Head of caudate nucleus (tissue), 42 donors: ENCODE measurements at places on chromosomes 7 and 10.

- peak; percentile 80 for DNase-seq
These were observed 66.7 kb downstream of the RNF216 start for GRCh38 chr7:5714657-5715337.

GRCh38 chr10:7622969-7623368, 43.8 kb downstream of the ITIH5 start:
- no peak for DNase-seq

DNA sequence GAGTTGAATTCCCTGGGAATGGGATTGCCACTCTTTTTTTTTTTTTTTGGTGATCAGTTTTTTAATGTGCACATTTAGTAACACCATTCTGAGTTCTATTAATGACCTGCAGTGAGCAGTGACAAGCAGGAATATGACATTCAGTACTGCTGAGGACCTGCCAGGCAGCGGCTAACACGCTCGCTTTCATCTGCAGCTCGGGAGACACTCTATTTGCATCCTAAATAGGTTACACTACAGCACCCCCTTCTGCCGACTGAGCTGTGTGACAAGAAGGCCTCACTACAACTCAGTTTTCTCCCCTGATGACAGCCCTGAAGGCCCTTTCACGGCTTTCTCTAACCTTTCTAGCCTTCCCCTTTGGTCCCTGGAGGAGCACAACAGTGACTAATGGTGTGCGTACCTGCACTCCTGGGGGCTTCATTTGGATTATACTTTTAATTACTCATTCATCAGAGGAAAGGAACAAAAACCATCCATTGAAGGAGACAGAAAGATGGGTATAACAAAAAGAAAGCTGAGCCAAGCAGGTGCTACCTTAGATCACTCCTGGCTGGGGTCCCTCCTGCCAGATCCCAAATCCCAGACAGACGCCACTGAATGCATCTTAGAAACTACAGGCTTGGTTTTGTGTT, 872.4 kb downstream of the LRMDA start:
- peak; percentile 61 for DNase-seq

DNA sequence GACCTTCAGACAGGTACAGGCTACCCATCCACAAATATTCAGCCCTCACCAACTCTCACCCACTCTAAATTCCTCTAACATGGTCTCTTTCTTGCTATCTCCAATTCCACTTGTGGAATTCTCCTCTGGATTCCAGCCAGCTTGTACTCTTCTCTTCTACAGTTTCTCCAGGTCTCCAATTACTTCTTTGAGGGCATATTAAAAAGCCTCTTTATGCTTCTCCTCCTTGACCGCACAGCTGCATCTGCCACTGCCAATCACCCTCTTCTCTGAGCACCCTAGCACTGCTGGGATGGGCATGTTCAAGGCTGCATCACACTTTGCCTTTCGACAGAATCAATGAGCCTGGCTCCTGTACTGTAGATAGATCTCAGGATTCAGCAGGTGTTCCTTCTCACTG, 101.5 kb upstream of the ANKRD1 start:
- DNase-seq: no peak

DNA sequence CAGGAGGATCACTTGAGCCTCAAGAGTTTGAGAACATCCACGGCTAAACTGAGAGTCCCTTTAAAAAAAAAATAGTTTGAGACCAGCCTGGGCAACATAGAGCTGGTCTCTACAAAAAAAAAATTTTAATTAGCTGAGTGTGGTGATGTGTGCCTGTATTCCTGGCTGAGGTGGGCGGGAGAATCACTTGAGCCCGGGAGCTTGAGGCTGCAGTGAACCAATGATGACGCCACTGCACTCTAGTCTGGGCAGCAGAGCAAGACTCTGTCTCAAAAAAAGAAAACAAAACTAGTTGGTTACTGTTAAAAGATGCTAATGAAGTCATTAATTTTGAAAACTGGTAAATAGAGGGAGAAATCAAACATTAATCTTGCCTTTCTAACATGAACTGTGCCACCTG, 76.4 kb downstream of the MMRN2 start:
- no peak for DNase-seq

- no peak for DNase-seq
These were observed 2.8 kb downstream of the TSC22D4 start for GRCh38 chr7:100476101-100476780.

DNA sequence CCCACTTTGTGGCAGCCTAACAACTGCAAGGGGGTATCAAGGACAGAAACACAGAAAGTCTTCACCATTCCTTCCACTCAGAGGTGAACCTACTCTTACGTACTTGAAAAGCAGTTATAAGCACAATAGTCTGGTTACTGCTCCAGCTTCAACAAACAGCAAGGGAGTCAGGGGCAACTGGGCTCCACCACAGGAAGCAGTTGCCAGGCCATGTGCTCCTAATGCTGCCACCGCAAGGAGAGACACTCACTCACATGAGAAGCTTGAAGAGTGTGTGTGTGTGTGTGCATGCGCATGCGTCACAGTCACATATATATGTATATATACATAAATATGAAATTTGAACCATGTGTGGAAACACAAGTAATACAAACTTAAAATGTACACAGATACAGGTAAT, 65.5 kb downstream of the GRB10 start:
- no peak for DNase-seq

DNA sequence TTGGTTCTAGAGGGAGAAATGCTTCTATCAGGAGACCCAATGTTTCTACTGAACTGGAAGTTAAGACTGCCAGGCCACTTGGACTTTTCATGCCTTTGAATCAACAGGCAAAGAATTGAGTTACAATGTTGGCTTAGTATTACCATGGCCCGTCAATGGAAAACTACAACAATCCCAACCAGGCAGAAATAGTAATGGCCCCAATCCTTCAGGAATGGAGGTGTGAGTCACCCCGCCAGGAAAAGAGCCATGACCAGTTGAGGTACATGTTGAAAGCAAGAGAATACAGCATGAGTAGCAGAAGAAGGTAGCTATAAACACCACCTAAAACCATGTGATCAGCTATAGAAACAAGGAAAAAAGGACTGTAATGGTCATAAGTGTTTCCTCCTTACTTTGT, 101.9 kb downstream of the DGKB start:
- no peak for DNase-seq

DNA sequence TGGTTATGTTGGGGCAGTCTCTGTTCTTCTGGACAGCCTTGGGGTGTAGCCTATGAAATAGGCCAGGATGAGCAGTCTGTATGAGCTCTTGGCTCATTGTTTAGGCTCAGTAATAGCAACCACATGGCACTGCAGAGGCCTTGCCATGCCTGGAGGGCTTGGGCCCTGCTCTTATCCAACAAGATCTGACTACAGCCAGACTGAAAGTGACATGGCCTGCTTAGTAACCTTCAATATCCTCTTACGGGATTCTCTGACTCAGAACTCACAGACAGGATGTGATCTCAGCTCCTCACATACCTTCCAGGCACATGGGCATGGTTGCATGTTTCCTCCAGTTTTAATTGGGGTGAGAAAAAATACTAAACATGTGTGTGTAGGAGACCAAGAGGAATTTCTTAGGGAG, 289.3 kb downstream of the PTEN start:
- no peak for DNase-seq

GRCh38 chr7:47636081-47636432, 54.1 kb upstream of the TNS3 start:
- DNase-seq: no peak

DNA sequence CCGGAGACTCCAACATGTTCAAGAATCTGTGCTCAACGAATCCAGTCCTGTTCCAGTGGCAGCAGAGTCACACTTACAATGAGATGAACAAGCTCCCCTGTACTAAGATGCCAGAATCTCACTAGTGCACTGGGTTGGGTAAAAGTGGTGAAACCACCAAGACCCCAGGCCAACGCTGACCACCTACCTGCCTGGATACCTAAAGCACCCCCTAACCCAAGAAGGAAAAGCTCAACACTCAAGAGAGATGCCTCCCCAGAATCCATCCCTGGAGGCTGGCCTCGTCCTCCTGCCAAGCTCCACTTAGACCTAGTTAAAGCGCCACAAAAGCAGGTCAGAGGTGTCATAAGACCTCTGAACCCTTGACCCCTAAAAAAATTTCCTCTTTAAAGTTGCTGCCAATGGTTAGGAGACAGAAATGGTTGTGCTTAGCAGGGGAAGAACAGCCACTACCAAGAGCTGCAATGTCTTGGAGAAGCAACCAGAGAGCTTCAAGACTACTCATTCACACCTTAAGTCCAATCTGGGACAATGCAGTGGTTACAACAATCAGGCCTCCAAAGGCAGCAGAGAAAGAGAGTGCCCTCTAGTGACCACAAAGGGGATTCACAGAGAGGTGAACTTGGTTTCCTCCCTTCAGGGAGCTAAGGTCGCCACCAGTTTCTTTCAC, 94.6 kb upstream of the MACROH2A2 start:
- no peak for DNase-seq

DNA sequence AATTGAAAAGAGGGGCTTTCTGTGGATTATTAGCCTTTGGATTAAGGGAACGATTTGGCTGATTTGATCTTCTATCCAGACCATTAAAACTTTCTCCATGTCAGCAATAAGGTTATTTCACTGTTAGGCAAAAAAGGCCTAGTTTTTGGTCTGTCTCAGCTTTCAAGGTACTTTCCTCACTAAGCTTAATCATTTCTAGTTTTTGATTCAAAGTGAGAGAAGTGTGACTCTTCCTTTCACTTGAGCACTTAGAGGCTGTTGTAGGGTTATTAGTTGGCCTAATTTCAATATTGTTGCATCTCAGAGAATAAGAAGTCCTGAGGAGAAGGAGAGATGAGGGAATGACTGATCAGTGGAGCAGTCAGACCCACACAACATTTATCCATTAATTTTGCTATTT, 596.0 kb upstream of the TPK1 start:
- DNase-seq: no peak

GRCh38 chr7:134809616-134810015, 30.2 kb downstream of the CALD1 start:
- no peak for DNase-seq

DNA sequence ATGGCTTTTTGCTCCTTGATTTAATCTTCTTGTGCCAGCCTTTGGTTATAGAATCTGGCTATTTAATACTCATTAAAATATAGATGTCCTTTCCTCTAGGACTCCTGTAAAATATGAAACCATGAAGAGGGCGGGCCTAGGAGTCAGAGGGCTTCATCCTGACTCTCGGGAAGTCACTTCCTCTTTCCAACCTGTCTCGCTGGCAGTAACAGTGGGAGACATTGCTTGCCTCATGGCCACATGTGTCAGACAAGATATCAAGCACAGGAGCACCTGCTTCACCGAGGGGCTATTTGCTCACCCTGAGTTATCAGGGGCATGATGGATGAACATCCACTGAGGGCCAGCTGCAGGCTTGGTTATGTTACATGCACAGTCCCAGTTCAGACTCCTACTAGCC, 31.0 kb downstream of the SLIT1 start:
- DNase-seq: no peak

DNA sequence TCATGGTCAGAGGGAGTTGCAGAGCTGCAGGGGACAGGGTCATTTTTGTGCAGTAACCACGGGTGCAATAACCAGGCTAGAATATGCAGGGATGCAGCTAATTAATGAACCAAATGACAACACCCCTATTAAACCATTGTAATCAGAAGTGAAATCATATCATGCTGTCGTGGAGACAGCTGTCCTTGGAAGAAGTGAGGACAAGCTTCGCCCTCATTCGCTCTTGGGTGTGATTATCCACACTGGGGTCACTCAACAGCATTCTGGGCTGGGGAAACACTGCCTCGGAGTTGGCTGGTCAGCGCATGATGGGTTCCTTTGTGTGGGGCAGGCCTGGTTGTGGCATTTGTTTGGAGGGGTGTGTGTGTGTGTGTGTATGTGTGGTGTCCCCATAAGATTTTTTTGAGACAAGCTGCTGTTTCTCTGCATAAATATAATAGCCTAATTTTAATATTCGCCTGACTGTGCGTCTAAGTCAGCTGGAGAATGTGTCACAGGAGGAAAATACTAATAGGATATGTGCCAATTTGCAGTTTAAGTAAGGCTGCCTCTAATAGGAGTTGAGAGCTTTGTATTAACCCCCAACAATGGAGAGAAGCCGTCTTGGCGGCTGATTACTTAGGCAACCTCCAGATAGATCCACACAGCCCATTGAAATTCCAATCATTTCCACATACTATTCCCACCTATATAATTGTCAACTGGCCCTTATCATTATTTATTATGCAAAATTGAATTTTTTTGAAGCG, 149.4 kb downstream of the DNAJB6 start:
- no peak for DNase-seq

GRCh38 chr10:1564791-1565190, 172.5 kb downstream of the ADARB2 start:
- no peak for DNase-seq

DNA sequence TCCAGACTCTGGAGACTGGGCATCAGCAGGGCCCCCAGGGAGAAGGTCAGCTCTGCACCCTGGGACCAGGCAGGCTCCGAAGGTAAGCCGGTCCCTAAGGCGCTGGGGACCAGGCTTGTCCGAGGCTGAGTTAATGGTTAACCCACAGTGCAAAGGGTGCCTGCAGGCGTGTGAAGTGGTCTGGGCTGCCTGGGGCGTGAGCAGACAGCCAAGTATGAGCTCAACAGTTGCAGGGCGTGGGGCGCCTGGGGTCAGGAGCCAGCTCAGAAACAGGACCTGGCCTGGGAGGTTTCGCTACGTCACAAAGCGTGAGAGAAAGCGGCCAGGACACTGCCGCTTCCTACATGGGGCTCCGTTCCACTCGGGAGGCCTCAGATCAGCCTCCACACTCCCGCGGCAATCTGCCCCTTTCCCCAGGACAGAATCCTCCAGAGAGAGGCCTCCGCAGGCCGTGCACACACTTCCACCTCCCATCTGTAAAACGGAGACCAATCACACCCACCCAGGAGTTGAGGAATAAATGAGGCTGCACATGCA, 16.0 kb downstream of the PDGFA start:
- DNase-seq: no peak

DNA sequence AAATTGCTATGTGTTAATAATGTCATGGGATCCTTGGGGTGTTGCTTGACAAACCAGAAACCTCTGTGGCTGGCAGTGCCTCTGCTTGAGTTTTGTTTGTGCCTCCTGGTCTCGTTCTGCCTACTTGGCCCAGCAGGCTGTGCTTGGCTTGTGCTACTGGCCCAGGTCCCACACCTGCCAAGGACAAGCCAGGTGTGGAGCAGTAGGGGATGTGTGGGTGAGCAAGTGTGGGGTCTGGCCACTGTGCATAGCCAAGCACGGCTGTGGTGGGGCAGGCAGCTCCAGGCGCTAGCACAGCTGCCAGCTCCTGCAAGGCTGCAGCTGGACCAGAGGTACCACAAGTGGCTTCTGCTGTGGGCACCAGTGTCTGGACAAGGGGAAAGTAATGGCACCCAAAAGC, 149.6 kb upstream of the HGF start:
- no peak for DNase-seq
